ENCODE measurements at places on chromosomes 4 and X.

DNA sequence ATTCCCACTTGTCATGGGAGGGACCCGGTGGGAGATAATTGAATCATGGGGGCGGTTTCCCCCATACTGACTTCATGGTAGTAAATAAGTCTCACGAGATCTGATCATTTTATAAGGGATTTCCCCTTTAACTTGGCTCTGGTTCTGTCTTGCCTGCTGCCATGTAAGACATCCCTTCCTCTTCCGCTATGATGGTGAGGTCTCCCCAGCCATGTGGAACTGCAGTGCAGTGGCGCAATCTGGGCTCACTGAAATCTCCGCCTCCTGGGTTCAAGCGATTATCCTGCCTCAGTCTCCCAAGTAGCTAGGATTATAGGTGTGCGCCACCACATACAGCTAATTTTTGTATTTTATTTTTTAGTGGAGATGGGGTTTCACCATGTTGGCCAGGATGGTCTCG, 2.9 kb downstream of the HPGDS start:
- DNase-seq, result no peak

DNA sequence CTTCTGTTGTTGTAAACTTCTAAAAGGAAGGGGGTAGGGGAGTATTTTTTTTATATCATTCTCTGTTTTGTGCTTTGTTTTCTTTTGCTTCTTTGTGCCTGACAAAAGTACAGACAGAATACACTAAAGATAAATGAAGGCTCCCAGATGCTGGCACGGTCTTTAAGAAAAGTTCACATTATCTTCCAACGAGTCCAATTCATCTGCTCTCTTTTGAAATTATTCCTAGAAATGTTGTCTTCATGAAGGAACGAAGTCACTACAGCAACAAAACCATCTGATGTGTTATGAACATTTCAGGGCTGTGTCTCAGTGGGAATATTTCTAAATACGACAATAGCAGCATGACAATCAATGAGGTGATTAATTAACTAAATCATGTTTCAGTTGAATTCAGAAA, 813.8 kb upstream of the HTR2C start:
- no peak for DNase-seq

GRCh38 chr4:7571701-7572100, 137.0 kb upstream of the PSAPL1 start:
- DNase-seq, result no peak

GRCh38 chr4:60588556-60588955, 611.6 kb upstream of the ADGRL3 start:
- DNase-seq, result no peak

DNA sequence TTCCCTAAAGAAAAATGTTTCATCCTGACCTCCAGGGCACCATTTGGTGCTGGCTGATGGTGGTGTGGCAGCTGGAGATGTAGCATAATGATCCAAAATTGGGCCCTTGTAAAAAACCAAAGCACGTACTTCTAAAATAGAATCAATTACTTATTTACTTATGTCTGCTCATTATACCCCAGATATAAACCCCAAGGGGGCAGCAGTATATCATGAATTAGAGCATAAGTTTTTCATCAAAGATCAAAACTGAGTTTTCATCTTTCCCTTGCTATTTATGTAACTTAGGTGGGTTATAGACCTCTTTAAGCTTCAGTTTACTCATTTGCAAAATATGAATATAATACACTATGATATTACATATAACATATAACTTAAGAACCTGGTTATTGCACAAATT, 241.1 kb downstream of the TACR3 start:
- no peak for DNase-seq

GRCh38 chr4:17690135-17690534, 75.7 kb downstream of the MED28 start:
- DNase-seq, result no peak

DNA sequence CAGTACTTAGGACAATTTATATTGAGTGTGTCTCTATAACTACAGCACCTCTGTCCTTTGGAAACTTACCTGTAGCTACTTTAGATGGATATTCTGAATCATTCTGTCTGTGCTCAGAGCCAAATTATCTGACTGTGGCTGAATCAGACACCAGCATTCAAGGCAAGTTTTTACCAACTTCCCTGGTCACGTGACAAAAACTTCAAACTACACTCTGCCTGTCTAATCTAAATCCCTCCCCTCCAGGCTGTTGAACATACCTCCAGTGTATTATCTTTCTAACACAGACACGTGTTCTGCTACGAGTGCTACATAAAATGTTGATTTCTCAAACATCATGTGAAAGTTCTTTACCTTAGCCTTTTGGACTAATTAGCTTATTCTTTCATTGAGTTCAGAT, 641.2 kb upstream of the CPEB2 start:
- DNase-seq, result peak; percentile 6

DNA sequence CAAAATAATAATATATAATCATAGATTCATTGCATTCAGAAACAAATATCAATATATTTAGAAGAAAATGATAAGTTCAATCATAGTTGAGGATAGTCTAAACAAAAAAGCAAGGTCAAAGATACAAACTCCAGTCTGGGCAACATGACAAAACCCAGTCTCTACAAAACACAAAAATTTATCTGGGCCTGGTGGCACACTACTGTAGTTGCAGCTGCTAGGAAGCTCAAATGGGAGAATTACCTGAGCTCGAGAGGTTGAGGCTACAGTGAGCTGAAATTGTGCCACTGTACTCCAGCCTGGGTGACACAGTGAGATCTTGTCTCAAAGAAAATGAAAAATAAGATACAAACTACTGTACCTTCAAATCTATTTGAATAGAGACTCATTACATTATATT, 52.7 kb upstream of the ANXA10 start:
- no peak for DNase-seq

DNA sequence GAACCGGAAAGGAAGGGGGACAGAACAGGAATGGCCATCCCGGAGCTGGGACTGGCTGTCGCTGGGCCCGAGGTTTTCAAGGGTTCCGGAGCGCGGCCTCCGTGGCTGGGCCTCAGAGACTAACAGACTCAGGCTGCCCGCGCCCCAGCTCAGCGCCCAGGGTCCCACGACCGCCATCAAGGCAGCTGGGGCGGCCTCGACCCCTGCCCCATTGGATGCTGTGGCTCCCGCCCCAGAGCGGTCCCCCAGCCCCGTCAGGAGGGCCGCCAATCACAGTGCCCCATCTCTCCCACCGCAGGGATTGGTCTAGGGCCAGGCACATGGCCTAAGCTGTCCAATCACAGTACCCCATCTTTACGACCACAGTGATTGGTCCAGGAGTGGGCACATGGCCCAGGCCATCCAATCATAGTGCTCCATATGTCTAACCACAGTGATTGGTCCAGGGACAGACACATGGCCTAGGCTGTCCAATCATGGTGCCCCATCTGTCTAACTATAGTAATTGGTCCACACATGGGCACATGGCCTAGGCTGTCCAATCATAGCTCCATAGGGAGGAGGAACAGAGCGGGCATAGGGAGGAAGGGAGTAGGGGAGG, 105.3 kb upstream of the NKX1-1 start:
- DNase-seq, result no peak

DNA sequence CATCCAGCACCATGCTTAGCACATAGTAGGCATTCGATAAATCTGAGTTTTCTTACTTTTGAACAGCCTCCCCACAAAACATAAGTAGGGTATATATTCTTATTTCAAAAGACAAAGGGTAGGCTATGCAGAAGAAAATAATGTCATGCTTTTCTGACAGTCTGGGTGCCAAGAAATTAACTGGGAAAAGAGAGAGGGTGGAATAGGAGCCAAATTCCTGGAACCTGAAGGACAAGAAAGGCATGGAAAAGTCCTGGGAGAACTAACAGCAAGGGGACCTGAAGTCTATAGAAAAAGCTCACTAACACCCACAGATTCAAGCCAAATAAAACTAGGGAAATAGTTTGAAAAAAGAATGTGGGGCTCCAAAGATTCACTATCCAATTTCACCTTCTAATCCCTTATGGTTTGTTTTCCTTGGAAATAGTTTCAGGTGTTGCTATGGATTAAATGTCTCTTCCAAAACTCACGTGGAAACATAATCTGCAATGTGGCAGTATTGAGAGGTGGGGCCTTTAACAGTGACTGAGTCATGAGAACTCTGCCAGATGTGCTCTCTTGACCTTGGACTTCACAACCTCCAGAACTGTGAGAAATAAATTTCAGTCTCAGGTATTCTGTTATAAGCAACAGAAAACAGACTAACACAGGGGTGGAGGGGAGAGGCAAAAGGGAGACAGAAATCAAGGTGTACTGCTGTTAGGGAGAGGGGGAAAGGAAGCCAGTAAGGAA, 173.3 kb upstream of the ARHGEF9 start:
- no peak for DNase-seq

- no peak for DNase-seq
Observed at GRCh38 chrX:112067601-112068000, 15.0 kb downstream of the TRPC5 start.

DNA sequence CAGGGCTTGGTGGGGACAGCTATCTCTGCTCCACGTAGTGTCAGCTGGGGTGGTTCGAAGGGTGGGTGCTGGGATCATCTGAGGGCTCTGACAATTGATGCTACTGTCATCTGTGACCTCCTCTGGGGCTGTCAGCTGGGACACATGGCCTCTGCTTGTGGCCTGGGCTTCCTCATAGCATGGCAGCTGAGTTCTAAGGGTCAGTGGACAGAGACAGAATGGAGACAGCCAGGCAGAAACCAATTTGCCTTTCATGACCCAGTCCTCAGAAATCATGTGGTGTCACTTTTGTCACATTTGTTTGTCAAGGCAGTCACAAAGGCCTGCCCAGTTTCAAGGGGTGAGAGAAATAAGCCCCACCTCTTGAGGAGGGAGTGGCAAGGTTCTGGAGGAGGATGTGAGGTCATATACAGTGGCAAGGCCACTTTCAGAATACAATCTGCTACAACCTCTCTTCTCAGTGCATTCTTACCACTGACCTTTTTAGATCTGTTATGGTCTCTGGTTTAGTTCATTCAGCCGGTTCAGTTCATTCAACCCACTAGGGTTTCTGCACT, 103.6 kb upstream of the BCOR start:
- peak; percentile 43 for DNase-seq

DNA sequence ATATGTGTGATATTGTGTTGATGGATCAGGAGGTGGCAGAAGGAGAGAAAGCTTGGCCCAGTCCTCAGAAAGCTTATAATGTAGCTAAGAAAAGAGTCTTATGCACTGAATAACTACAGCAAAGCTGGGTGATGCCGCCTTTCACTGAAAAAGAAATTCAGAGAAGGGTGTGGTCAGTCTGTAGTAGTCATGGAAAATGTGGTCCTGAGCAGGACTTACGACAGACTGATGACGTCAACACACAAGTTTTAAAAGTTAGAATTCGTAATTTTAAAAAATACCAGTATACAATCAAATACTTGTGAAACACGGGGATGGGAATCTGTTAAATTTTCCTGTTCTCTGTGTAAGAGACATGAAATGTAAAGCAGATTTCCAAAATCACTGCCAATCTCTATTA, 87.0 kb upstream of the RAPGEF2 start:
- DNase-seq, result no peak

DNA sequence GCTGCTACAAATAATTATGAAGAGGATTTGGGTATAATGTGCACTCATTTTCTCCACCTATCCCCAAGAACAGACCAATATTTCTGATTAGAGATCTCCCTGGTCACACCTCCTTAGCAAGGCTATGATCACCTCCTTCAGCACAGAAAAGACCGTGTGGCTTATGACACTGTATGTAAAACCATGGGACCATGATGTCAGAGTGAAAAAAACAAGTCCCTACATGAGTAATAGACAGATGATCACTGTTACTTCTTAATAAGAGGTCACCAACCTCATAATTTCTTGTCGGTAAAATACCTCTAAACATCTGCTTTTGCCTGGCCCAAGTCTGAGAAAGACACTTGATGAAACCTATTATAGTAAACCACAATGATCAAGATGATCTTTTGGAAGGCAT, 330.6 kb upstream of the F9 start:
- no peak for DNase-seq

DNA sequence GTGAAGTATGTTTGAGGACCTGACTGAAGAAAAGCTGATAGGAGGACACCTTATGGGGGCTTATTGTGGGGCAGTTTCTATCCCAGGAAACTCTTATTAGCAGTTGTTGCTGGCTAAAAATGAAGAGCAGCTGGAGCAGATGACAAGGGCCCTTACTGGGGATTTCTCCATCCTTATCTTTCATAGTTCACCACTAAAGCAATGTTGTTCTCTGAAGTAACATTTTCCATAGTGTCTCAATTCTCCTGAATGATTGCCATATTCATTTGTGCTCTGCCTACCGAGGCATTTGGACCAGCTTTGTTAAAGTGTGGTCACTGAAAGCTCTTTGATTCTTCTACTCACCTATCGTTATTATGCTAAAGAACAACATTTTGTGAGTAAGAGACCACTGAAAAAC, 7.7 kb downstream of the ENOX2 start:
- DNase-seq, result no peak

DNA sequence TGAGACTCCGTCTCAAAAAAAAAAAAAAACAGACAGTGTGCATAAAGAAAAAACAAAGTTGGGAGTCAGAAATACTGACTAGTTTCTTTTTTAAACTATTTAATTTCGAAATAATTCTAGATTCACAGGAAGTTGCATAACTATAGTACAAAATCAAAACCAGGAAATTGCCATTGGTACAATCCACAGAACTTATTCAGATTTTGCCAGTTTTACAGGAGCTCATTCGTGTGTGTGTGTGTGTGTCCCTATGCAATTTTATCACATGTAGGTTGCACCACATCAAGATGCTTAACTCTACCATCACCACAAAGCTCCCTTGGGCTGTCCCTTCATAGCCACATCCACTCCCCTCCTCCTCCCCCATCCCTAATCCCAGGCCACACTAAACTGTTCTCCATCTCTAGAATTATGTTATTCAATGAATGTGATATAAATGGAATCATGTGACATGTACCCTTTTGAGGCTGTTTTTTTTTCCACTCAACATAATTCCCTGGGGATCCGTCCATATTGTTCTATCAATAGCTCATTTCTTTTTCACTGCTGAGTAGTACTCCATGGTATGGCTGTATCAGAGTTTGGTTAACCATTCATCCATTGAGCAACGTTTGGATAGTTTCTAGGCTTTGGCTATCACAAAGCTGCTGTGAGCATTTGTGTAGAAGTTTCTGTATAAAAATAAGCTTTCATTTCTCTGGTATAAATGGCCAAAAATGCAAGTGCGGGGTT, 16.3 kb upstream of the DDX3X start:
- DNase-seq, result no peak

- no peak for DNase-seq
Observed at GRCh38 chr4:176359590-176359989, 39.8 kb downstream of the SPCS3 start.

- no peak for DNase-seq
Observed at GRCh38 chrX:70446380-70447350, 2.0 kb downstream of the DLG3 start.

- DNase-seq, result peak; percentile 48
Observed at GRCh38 chrX:39261446-39262147, 460.3 kb downstream of the MID1IP1 start.

DNA sequence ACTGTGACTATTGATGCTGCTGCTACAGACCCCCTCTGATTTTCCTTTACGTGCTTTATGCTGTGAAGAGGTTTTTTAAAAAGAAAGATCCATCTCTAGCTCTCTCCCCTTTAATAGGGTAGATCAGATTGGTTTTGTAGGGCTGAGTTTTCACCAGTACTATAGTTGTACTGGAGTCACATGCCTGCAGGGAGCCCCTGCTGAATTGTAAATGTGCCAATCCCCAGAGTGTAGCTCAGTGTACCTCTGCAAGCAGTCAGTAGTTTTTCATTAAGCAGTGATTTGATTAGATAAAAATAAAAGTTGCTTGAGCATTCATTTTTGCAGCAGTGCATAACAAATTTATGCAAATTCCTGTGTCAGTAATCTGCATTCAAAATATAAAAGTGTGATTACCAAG, 179.2 kb downstream of the IL1RAPL2 start:
- no peak for DNase-seq

- no peak for DNase-seq
Observed at GRCh38 chr4:80897537-80898303, 132.8 kb upstream of the BMP3 start.

GRCh38 chrX:28595346-28595745, 8.1 kb downstream of the IL1RAPL1 start:
- DNase-seq, result no peak

Data from hematopoietic multipotent progenitor cell (in vitro differentiated cells).